ENCODE measurements at places on chromosomes 7 and 10. TPM values are rescaled to one million over a fixed set of nuclear protein-coding genes. Genes with fewer than 3 reads are reported as not detected.

DNA sequence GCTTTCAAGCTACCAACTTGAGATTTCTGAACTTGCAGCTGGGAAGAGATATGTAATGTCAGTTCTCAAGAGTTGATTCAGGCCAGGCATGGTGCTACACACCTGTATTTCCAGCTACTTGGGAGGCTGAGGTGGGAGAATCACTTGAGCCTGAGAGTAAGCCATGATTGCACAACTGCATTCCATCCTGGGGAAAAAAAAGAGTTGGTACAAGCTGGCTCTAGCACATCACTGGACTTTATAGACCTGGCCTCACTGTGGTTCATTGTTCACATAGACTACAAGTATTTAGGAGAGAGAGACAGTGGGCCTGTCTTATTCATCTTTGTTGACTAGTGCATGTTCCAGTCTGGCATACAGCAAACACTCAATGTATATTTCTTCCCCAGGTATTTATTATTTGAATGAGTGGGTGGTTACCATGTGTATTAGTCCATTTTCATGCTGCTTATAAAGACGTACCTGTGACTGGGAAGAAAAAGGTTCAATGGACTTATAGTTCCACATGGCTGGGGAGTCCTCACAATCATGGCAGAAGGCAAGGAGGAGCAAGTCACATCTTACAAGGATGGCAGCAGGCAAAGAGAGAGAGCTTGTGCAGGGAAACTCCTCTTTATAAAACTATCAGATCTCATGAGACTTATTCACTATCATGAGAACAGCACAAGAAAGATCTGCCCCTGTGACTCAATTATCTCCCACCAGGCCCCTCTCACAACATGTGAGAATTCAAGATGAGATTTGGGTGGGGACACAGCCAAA, 176.5 kb downstream of the PFKFB3 start:
- no peak for DNase-seq

DNA sequence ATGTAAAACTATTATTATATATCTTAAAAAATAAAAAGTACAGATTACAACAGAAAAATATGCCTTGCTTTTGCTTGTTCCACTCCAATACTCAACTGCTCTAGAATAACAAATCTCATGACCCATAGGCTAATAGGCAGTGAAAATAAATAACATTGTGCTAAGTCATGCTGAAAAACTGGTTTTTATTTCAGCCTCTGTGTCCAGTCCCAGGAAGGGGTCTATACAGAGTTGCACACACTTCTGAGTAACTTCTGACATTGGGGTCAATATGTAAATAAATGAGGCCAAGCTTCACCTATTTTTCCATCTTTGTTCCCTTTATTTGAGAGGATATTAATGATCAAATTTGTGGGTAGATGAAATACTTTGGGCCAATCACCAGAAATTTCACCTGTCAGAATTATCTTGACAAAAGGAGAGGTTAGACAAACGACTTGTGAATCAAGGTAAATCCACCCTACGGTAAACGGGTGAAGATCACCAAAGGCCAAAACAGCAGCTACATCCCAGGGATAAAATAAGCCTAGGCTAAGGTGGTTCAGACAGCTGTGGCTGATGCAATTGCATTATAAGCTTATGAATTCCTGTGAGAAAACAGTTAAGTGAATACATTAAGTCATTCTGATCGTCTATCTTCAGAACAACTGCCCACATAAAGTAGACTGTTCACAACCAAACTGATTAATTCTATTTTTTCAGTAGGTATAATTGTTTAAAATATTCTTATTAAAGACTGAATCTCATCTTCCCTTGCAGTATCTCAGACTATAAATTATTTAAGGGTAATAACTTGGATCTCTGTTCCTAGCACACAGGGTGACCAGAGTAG, 87.5 kb downstream of the UBE2H start:
- no peak for DNase-seq

Gene IGF2BP3
- total RNA-seq: 0.16 TPM

- no peak for DNase-seq
Observed at GRCh38 chr10:62384057-62384446, 9.9 kb downstream of the ZNF365 start.

DNA sequence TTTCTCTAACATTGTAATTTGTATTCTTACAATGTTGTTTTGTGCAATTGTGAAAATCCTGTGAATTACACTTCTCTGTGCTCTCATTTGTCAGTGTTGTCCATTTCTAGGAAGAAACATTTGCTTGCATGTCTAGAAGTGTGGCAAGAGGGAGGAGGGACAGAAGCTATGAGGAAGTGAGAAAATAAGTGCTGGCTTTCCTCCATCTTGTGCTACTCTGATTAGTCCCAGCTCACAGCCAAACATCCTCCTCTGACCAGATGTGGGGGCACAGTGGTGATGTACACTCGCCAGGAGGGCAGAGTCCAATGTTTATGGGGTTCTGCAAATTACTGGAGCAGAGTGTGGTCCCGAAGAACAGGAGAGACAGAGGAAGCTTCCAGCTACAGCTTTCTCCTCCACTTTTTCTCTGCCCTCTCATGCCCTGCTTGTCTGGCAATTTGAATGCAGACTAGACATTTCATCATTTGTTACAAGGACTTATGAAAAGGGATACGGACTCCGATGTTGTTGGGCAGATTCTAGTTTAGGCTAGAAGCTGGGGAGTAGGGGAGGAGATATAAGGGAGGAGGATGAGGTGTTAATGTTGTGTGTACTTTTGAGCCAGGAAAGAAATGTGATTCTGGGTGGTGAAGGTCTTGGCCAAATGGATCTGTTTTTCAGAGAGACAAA, 131.0 kb upstream of the C1GALT1 start:
- no peak for DNase-seq

GRCh38 chr7:153034791-153035190, 275.2 kb downstream of the ACTR3B start:
- no peak for DNase-seq

DNA sequence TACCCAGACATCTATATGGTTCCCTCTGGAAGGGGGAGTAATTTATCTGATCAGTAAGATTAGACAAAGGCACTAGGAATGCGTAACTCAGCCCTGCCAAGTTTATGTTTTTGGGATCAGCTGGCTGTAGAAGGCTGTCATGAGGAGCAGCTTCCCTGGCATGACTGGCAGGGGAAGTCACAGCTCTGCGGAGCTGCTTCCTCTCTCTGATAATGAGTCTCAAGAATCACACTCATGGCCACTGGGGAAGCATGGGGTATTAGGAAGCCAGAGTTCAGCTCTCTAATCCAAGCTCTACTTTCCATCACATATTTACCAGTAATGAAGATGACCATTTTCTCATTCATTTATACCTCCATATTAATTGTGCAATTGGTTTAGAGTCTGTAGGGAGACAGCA, 758.9 kb downstream of the GRM8 start:
- no peak for DNase-seq

DNA sequence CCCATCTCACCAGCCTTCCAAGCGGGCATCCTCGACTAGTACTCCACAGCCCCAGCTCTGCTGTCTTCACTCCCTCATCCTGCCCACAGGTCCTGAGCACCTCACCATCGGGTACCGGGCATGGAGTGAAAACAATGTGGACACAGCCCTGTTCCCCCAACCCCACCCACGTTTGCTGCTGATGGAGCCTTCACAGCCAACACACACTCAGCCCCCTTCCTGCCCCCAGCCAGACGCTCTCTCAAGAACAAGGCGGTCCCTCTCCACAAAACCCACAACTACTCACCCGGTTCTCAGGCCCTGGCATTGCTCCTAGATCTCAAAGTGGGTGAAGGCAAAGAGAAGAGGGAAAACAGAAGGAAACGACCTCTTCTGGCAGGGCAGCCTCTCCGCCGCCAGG, 56.1 kb downstream of the SLIT1 start:
- DNase-seq: peak; percentile 71

DNA sequence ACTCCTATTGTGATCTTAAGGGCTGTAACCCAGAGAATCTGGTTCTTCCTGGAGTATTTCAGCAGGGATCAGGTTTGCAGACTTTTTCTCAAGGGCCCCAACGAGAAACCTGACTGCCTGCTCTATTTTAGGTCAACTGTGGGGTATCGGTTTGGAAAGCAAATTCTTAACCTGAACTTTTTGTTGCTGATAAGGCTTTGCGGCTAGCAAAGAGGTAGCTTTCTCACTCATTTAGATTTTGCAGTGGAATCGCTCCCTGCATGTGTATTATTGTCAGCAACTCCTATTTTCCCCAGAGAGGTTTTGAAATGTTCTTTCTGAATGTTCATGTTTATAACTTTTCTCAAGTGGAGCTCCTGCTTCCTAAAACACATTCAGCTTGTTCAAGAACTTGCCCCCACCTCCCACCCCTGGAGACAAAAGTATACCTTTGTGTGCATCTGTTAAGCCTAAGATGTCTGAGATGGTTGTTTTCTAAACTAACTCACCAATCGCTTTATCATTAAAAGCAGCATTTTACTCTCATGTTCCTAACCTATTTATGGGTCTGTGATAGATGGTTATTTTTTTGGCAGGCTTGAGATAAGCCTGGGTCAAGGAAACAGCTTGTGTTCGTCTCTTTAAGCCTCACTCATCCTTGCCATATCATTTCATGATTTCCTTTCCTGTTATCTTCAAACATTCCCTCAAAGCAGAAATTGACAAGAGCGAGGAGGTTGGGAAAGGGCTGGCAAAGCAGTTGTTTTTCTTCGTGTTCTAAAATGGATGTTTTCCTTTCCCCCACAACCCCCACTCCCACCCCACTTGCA, 129.8 kb downstream of the BAMBI start:
- DNase-seq: no peak

DNA sequence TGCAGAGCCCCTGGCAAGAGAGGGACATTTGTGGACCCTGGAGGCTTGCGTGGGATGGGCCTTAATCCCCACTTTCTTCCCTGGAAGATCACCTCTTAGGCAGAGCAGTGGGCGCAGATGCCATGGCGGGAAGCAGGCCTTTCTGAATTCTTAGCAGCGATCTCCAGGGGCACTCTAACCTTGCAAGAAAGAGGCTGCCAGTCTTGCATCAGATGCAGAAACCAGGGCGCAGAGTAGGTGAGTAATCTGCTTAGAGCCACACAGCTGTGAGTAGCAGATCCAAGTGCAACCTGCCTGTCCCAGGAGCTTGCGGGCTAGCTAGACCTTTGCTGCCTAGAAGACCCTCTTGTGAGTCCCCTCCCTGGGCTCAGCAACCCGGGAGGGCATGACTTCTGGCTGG, 40.0 kb downstream of the KCTD7 start:
- no peak for DNase-seq

DNA sequence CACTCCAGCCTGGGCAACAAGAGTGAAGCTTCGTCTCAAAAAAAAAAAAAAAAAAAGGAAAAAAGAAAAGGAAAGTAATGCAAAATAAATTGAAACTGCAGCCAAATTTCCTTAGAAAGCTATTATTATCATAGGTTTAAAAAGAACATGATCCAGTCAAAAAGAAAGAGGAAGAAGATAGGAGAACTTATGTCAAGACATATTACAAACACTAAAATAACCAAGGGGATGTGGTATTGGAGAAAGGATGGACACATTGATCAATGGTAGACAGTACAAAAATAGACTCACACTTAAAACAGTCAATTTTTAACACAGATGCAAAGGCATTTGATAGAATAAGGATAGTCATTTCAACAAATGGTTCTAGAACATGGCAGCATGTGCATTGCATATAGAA, 27.3 kb upstream of the PFKP start:
- DNase-seq: no peak

GRCh38 chr10:98154076-98154475, 19.6 kb downstream of the R3HCC1L start:
- DNase-seq: no peak
